ENCODE measurements at places on chromosomes 1 and 21.

GRCh38 chr1:157193702-157194391, 55.7 kb upstream of the ETV3 start:
- peak; percentile 79 for DNase-seq

DNA sequence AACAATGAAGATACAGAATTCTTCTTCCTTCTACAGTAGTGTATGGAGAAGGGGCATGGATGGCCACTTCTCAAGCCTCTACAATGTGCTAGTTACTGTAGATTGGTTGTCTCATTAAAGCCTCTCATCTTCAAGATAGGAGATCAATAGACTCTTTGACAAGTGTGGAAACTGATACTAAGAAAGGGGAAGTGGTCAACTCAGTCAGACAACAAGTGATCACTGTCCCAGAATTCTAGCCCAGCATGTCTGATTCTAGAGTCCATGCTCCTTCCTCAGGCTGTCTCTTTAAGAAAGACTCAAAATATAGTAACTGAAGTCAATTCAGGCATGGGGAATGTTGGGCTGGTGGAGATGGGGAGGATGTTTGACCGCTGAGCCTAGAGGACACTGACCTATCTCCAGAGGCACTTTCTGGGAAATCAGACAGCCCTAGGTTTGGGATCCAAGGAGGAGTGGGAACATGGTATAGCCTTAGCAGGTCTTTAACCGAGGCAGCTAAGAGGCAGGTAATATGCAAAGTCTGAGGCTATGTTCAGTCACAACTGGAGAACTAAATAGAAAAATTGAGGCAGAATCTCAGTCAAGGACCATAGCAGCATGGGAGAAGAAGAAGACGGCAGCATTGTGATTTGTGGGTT, 39.3 kb upstream of the EYA3 start:
- peak; percentile 55 for DNase-seq

GRCh38 chr1:165383599-165384405, 27.3 kb upstream of the LMX1A start:
- no peak for DNase-seq

- DNase-seq, result no peak
These were observed 81.3 kb upstream of the DUSP10 start for GRCh38 chr1:221823149-221823548.

DNA sequence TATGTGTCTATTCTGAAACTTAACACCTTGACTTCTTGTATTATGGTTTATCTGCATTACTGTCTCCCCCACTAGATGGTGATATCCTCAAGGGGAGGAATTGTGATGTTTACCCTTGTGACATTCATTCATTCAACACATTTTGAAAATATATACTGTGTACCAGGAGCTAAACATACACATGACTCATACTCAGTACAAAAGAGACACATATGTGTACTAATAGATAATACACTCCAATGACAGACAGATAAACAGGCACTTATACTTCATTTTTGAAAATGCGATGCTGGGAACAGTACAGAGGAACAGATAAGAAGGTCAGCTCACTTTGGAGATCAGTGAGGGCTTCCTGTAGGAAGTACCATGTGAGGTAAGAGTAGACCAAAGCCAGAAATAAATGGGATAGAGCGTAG, 8.9 kb upstream of the RAB3GAP2 start:
- no peak for DNase-seq

Data from suppressor macrophage (primary cell).